Prostate gland (tissue), 2 donors: ENCODE measurements at places on chromosomes 16 and 17. TPM values are rescaled to one million over a fixed set of nuclear protein-coding genes. Genes with fewer than 3 reads are reported as not detected.
A peak's percentile ranks its signal among the peaks of the same experiment; 100 is the strongest.

DNA sequence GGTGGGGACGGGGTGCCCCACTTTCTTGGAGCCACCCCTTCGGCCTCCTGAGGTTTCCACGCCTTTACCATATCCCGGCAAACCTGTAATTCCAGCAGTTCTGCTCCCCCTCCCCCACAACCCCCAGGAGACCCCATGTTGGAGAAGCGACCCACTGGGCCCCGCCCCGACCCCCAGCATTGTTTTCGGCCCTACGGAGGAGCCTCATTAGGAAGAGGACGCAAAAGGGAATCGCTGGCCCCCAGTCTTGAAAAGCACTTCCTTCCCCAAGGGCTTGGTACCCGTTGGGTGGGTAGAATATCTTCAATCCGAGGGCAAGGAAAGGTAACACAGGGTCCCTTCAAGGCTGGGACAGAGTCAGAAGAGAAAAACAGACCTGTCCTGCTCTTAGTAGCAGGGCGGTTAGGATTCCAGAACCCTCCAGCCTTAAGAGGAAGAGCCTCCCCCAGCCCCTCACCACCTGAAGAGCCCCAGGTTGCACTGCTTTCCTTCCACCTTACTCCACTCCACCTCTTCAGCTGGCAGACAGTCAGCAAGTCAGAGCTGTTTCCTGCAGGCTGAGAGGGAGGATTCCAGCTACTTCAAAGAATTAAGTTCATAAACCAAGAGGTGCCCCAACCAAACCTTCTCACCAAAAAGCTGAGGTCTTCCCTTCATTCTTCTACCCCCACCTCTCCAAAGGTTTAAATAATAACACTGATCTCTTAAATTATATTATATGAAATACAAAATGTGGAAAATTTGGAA, 803 bp upstream of the TLCD2 start:
- peak overlapping the region; percentile 81 for H3K27ac ChIP-seq
- no peaks in the 10 kb centered on the region for H3K36me3 ChIP-seq
- peak overlapping the region; percentile 71 for H3K4me3 ChIP-seq
- peaks cover 10% of the 10 kb centered on the region for H3K4me1 ChIP-seq
- H3K27me3 ChIP-seq = no peaks in the 10 kb centered on the region
- DNase-seq = no peak

DNA sequence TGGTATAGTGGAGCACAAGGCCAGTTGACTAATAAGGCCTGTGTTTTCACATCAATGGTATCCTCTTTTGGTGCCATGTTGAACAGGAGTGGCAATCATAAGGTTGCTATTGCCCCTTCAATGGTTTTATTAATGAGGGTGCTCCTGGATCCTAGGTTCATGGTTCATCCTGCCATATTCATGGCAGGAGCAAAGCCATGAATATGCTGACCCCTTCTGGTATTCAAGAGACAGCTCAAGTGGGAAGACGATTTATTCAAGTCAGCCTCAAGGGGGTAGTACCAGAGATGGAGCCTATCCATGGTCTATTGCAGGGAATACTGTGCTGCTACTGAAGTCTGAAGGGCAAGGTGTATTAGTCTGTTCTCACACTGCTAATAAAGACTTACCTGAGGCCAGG, 2.6 kb downstream of the ABCA9 start:
- H3K4me1 ChIP-seq = no peaks in the 10 kb centered on the region
- no peaks in the 10 kb centered on the region for H3K27me3 ChIP-seq
- no peak for DNase-seq
- no peak overlapping the region for H3K4me3 ChIP-seq

DNA sequence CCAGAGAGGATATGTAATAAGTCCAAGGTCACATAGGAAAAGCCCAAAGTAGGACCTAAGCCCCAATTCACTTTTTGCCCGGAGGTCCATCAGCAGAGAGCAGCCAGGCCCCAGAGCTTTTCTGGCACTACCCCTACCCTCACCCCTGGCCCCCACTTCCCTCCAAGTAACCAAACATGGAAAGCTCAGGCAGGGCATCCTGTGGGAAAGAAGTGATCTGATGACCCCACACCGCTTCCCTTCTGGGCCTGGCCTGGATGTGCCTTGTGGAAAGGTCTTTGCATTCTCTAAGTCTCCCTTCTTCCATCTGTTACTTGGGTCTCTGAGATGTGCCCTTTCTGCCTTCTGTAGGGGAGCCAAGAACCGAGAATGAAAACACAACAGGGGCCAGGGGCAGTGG, 136.9 kb downstream of the TMEM132E start:
- no peaks in the 10 kb centered on the region for H3K4me1 ChIP-seq
- no peak overlapping the region for H3K27ac ChIP-seq
- no peak for DNase-seq
- H3K27me3 ChIP-seq = no peaks in the 10 kb centered on the region
- H3K36me3 ChIP-seq = no peaks in the 10 kb centered on the region

DNA sequence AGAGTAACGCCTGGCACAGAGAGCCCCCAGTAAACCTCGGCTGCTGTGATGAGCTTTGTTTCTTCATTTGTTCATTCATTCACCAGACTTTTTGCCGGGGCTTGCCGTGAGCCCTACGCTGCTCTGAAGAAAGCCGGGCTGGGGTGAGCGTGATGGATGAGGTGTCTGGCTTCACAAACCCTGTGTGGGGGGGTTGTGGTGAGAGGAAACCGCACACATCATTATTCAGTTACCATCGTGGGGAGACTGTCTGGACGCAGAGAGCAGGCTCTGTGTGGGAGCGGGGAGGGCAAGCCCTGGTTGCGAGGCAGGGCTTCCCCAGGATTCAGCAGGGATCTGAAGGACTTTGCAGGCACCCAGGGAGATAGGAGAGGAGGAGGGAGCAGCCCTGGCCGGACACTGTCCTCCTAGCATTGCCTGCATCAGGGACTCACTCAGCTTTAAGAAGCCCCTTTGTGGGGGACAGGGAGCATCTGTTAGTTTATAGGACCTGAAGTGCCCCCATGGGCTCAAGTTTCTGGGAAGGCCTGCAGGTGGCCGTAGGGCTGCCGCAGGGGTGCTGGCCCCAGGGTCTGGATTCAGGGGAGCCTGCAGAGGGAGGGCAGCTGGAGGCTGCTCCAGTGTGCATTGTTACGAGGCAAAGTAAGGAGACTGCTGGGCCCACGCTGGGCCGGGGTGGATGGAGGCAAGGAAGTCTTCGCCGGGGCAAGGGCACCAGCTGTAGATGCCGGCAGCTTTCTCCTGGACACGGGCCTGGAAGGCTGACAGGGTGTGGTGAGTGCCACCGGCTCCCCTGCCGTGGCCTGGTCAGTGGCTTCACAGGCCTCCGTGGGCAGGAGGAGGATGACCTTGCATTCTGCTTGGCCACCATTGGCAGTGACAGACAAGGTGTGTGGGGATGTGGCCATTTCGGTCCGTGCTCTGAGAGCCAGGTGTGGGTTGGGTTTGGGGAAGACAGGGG, 334.5 kb downstream of the SEC14L1 start:
- H3K4me1 ChIP-seq = peaks cover 53% of the 10 kb centered on the region
- no peak overlapping the region for H3K4me3 ChIP-seq

- no peaks in the 10 kb centered on the region for H3K27me3 ChIP-seq
- H3K27ac ChIP-seq = no peak overlapping the region
- peaks cover 3% of the 10 kb centered on the region for H3K4me1 ChIP-seq
- no peaks in the 10 kb centered on the region for H3K36me3 ChIP-seq
- no peak for DNase-seq
- no peak overlapping the region for H3K4me3 ChIP-seq
Measured at GRCh38 chr16:17273142-17273561, 197.6 kb downstream of the XYLT1 start.

GRCh38 chr16:852451-853185, 52.1 kb upstream of the GNG13 start:
- no peaks in the 10 kb centered on the region for H3K36me3 ChIP-seq
- no peak for DNase-seq
- no peaks in the 10 kb centered on the region for H3K4me1 ChIP-seq
- H3K27ac ChIP-seq = no peak overlapping the region
- no peak overlapping the region for H3K4me3 ChIP-seq

GRCh38 chr16:22326771-22327445, 29.7 kb downstream of the POLR3E start:
- H3K4me3 ChIP-seq = no peak overlapping the region
- H3K27me3 ChIP-seq = no peaks in the 10 kb centered on the region
- peaks cover 2% of the 10 kb centered on the region for H3K4me1 ChIP-seq
- no peaks in the 10 kb centered on the region for H3K36me3 ChIP-seq
- no peak for DNase-seq

GRCh38 chr16:3138823-3139426, 4.1 kb downstream of the ZNF213 start:
- no peak overlapping the region for H3K27ac ChIP-seq
- H3K4me1 ChIP-seq = no peaks in the 10 kb centered on the region
- no peak overlapping the region for H3K4me3 ChIP-seq
- H3K36me3 ChIP-seq = no peaks in the 10 kb centered on the region
- no peaks in the 10 kb centered on the region for H3K27me3 ChIP-seq

GRCh38 chr17:15092762-15093161, 172.4 kb downstream of the PMP22 start:
- H3K27me3 ChIP-seq = no peaks in the 10 kb centered on the region
- no peak overlapping the region for H3K27ac ChIP-seq
- no peaks in the 10 kb centered on the region for H3K36me3 ChIP-seq
- no peaks in the 10 kb centered on the region for H3K4me1 ChIP-seq
- no peak overlapping the region for H3K4me3 ChIP-seq

DNA sequence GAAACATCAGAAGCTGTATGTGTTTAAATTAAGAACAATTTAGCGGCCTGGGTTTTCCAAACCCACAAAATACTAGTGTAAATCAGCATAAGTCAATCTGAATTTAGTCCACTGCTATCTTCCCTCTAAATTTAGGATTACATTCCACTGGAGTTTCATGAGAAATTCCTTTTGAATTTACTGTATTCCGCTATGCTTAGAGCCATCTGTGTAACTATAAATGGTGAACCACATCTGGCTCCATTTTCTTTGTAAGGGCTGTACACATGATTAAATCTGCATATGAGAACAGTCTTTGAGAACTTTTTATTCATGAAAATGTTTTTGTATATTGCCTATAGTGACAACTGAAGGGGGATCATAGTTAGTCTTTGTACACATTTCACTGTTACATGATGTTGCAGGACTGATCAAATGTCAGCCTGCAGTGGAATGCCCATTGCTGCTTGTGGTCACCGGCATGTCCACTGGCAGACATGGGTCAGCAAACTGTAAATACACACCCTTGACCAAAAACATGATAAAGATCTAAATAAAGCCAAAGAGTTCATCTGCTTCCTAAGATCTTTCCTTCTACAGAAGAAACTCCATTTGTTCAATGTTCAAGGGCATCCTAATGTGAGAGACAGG, 36.8 kb downstream of the RPGRIP1L start:
- DNase-seq = no peak
- H3K4me3 ChIP-seq = no peak overlapping the region
- H3K27ac ChIP-seq = no peak overlapping the region
- H3K4me1 ChIP-seq = no peaks in the 10 kb centered on the region

- H3K27ac ChIP-seq = no peak overlapping the region
- no peaks in the 10 kb centered on the region for H3K36me3 ChIP-seq
- no peak for DNase-seq
- H3K27me3 ChIP-seq = no peaks in the 10 kb centered on the region
- no peaks in the 10 kb centered on the region for H3K4me1 ChIP-seq
- H3K4me3 ChIP-seq = no peak overlapping the region
Measured at GRCh38 chr17:55814377-55814776, 63.5 kb downstream of the PCTP start.

DNA sequence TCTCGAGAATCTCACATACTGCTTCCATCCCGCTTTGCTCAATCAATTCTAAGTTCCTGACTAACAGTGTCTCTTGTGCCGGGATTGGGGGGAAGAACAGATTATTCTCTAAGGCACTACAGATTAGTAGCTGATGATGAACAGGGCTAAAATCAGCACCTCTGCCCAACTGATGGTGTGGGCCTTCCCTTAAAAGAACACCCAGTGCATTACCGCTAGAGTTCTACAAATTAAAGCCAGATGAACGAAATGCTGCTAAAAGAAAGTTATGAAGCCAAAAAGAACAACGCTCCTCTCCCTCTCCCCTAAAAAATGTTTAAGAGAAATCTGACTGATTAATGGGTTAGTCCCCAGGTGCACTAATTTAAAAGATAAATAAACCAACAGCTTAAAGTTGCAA, 4.4 kb downstream of the CDC27 start:
- H3K4me3 ChIP-seq = no peak overlapping the region
- peaks cover 3% of the 10 kb centered on the region for H3K4me1 ChIP-seq
- no peak overlapping the region for H3K27ac ChIP-seq
- no peaks in the 10 kb centered on the region for H3K36me3 ChIP-seq
- no peak for DNase-seq

DNA sequence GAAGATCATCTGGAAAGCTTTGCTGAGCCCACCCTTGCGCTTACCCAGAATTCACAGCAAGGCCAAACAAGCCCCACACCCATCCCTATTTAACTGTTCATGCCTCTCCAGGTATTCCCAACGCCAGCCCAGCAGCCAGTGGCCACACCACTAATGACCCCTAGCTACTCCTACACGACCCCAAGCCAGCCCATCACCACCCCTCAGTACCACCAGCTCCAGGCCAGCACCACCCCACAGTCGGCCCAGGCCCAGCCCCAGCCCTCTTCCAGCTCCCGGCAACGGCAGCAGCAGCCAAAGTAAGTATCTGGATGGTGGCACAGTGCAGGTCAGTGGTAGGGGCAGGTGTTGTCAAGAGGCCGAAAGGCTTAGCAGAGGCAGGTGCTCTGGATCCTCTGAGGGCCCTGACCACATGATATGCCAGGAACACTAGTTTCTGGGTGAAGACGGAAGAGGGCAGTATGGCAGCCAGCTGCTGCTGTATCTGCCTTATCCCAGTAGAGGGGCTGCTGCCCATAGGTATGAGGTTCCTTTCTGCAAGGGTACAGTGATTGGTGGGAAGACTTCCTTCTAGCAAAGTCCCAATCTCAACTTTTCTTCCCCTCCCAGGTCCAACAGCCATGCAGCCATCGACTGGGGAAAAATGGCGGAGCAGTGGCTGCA, 10.7 kb downstream of the PROCA1 start:
- no peaks in the 10 kb centered on the region for H3K4me1 ChIP-seq
- no peak for DNase-seq
- no peak overlapping the region for H3K27ac ChIP-seq

DNA sequence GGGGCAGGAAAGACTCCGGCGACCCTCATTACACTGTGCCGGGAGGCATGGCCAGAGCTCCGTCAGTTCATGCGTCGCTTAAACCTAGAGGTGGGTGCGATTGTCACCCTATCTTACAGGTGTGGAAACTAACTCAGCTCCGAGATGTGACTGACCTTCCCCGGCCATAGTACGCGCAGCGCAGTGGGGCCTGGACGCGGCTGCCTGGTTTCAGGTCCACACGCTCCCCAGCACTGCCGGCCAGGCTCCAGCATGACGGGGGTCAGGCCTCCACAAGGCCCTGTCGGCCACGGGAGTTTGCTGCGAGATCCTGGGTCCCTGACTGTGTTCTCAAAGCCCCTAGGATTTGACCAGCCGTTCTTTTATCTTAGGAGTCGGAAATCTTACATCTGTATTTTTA, 34.4 kb downstream of the JPH3 start:
- H3K4me1 ChIP-seq = no peaks in the 10 kb centered on the region
- no peak overlapping the region for H3K27ac ChIP-seq
- H3K27me3 ChIP-seq = peaks cover 8% of the 10 kb centered on the region
- H3K4me3 ChIP-seq = no peak overlapping the region
- DNase-seq = no peak
- H3K36me3 ChIP-seq = no peaks in the 10 kb centered on the region

NETO2 gene
- total RNA-seq = 14.3 TPM

IGF2BP1 gene
- not detected for total RNA-seq

CD300LB gene
- total RNA-seq = 0.64 TPM

SYCE1L gene
- total RNA-seq = 3.4 TPM
